ENCODE measurements at places on chromosomes 2 and 18.

GRCh38 chr2:170498619-170499018, 216.5 kb upstream of the SP5 start:
- no peak for DNase-seq

GRCh38 chr2:197281421-197281820, 29.2 kb downstream of the ANKRD44 start:
- no peak for DNase-seq

- DNase-seq, result peak; percentile 76
Measured at GRCh38 chr18:48833701-48834412, 116.9 kb downstream of the SMAD7 start.

DNA sequence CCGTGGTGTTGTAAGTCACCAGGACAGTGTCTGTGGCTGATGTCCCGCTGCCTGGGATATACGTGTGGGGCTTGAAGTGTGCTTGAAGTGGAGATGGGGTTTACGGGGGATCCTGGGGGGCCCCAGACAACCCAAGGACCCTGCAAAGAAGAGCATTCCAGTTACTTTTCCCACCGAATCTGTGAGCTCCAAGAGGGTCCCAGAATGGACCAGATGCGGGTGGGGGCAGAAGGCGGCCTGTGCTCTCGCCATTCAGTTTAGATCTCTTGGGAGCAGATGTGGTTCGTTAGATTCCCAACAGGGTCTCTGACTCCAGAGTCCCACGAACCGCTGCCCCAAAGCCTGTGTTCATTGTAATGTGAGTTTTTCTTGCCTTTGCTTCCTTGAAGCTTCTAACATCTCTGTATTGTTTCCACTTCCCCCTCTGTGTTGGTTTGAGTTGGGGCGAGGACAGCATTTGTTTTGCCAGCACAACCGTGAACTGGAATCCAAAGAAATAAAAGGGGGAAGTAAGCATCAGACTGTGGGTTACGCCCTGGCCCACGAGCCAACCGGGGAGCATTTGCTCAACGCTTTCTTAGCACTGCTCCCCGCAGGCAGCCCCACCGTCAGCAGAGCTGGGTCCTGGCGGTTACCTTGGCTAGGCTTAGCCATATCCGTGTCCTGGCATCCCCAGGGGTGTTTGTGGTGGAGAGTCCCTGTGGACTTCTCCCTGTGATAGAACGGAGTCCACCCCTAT, 92.1 kb downstream of the SH3BP4 start:
- DNase-seq, result no peak

- DNase-seq, result no peak
Measured at GRCh38 chr2:134882773-134883172, 35.8 kb upstream of the CCNT2 start.

GRCh38 chr2:212727751-212728150, 189.1 kb upstream of the ERBB4 start:
- DNase-seq, result no peak

GRCh38 chr18:68640861-68641260, 74.0 kb downstream of the TMX3 start:
- no peak for DNase-seq

- DNase-seq, result no peak
Measured at GRCh38 chr2:177187631-177188312, 24.8 kb upstream of the HNRNPA3 start.

DNA sequence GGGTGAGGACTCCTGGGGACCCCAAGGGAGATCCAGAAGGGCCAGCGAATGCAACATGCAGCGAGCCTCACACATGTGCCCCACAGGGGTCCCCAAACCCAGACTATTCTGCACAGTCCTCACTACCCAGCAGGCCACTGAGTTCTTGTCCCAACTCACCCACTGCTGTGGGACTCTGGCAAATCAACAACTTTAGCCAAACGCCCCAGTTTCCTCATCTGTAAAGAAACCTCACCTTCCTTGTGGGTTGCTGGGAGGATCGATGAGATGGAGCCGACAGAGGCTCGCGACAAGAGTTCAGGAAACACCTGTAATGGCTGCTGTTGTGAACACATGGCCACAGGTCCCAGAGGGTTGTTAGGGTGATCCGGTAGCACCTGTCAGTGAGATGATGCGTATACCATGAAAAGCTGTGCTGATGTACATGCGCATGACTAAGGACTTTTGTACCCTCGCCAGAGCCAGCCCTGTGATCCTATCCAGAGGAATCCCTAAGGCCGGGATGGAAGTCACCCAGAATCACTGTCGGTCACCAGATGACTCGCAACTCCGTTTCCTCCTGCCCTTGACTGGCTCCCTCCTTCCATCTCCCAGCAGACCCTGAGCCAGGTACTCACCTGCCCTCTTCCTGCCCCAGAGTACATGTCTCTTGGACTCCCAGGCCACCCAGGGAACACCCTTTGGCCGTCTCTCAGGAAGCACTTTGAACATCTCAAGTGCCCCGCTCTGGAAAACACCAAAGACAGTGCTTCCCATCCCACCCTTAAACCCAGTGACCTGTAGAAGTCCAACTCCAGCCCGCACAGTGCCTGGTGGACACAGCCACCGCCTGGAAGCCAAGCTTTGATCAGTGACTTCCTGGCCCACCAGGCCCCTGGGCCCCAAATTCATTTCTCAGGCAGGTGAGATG, 103.3 kb upstream of the ID2 start:
- no peak for DNase-seq

DNA sequence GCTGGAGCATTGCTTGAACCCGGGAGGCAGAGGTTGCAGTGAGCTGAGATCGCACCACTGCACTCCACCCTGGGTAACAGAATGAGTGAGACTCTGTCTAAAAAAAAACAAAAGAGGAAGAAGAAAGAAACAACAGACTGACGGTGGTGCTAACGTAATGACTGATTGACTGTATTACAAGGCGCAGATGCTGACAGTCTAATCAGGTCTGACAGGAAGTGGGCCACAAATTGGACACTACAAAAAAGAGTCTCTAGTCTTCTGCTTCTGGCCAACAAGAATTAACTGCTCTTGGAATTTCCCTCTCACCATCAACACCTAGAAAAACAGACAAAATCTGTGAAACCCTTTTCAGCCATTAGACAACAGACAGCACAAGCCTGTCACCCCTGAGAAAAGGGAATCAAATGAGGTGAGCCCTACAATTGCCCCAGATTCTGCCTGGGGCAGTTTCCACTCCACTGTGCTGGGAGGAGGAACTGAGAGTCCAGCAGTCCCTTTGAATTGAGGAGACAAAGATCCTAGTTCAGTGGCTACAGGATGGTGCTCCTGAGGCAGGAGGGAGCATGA, 43.3 kb downstream of the SNED1 start:
- DNase-seq, result no peak

GRCh38 chr2:30978854-30979253, 159.4 kb downstream of the GALNT14 start:
- no peak for DNase-seq

DNA sequence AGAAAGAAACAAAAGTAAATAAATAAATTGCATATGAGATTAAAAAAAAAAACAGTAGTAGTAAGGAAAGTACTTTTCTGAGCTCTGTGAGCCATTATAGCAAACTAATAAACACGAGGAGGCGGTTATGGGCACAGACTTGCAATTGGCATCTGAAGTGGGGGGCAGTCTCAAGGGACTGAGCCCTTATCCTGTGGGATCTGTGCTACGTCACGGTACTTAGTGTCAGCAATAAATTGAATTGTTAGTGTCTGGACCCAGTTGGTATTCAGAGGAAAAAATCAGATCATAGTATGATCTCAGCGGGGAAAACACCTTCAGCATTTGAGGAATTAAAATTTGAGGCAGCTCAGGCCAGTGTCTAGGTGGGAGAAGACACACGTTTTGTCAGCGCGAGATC, 76.6 kb upstream of the TEX51 start:
- DNase-seq, result no peak

- no peak for DNase-seq
Measured at GRCh38 chr2:150860301-150860700, 372.8 kb upstream of the RND3 start.

DNA sequence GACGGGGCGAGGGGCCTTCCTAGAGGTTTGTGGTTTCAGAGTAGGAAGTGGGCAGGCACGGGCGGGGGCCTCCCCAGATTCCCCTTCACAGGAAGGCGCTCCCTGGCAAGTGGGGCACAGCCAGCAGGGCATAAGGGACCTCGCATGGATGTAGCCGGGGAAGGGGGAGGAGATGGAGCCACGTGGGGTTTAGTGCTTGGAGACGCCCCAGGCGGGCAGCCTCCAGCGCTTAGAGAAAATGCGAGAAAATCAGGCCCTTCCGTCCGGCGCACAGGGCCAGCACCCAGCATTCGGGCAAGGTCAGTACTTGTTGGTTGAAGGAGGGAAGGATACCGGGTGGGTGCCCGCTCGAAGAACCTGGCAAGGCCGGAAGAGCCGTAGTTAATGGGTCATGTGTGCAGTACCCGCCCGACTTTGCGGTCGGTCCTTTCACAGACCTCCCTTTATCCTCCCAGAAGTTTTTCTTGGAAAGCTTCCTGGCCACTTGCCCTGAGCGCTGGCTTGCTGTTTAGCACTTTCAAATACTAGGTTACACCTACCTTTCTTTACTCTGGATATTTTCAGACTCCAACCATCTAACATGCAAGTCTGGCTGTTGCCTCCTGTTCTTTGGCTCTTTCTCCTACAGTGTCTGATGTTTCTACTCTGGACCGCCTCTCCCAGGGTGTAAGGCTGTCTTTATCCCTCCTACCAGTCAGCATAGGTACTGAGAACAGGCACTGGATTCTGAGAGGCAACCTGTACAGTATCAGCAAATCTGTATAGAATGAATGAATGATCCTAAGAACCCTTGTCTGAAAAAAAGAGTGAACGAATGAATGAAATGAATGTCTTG, 78.1 kb downstream of the CIB4 start:
- DNase-seq, result peak; percentile 51

- DNase-seq, result peak; percentile 75
Measured at GRCh38 chr2:151827564-151828142, 568 bp downstream of the ARL5A start.

DNA sequence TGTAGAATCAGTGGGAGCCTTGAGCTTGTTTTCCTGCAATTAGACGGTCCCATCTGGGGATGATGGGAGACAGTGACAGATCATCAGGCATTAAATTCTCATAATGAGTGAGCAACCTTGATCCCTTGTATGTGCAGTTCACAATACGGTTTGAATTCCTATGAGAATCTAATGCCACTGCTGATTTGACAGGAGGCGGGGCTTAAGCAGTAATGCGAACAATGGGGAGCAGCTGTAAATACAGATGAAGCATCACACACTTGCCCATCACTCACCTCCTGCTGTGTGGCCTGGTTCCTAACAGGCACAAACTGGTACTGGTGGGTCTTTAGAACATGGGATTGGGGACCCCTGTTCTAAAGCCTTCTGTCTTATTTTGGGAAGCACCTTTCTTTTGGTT, 17.9 kb upstream of the NYAP2 start:
- no peak for DNase-seq

- no peak for DNase-seq
Measured at GRCh38 chr2:128285329-128285931, 33.2 kb downstream of the HS6ST1 start.

- no peak for DNase-seq
Measured at GRCh38 chr2:190031969-190032618, 30.4 kb downstream of the MSTN start.

- DNase-seq, result no peak
Measured at GRCh38 chr2:149076863-149077412, 38.4 kb downstream of the LYPD6B start.

DNA sequence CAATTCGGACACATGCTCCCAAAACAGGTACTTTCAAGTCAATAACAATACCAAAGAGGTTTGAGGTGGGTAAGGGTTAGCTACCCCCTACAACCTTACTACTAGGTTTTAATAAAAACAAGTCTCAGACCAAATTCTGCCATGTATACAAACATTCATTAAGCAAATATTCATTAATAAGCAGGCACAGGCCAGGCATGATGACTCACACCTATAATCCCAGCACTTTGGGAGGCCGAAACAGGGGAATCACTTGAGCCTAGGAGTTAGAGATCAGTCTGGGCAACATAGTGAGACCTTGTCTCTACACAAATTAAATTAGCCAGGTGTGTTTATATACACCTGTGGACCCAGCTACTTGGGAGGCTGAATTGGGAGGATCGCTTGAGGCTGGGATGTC, 11.7 kb upstream of the ELAC1 start:
- DNase-seq, result no peak

GRCh38 chr2:100018341-100019193, 123.8 kb downstream of the AFF3 start:
- DNase-seq, result no peak

DNA sequence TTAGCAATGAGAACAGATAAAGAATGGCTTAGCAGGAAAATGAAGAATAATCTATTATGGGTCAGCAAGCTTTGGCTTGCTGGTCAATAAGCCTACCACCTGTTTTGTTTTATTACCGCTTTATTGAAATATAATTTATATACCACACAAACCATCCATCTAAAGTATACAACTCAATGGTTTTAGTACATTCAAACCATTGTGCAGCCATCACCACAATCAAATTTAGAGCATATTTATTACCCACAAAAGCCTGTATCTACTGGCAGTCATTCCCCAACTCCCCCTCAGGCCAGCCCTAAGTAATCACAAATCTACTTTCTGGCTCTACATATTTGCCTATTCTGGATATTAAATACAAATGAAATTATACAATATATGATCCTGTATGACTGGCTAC, 17.2 kb downstream of the PPP3R1 start:
- no peak for DNase-seq

GRCh38 chr18:48295586-48296311, 113.4 kb downstream of the ZBTB7C start:
- DNase-seq, result peak; percentile 25
